ENCODE measurements at places on chromosomes 5 and 9.

- DNase-seq: no peak
Measured at GRCh38 chr9:123090198-123090896, 56.9 kb downstream of the GPR21 start.

DNA sequence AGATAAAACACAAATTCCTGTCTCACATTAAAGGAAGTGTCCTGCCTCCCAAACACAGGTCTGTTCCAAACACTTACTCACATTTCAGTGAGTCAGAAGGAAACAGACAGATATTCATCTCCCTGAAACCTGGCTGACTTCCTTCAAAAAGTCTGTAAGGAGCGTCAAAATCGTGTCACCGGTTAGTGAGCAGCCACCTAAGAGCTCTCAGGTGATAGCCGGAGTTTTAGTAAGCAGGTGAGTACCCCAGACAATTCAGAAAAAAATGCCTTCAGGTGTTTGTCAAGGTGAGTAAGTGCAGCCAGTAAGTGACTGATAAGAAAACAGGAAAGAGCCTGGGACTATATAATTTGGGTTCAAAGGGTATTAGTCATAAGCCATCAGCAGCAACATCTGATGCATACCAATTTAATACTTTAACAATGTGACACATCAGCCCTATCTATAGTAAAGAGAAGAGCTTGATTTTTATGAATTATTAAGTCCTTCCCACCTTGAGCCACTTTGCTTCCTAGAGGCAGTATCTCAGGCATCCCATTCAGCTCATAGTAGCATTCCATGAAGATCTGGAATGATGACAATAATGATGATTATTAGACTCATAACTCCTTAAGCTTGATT is 1.3 kb upstream of the ITGA2 start:
- no peak for DNase-seq

DNA sequence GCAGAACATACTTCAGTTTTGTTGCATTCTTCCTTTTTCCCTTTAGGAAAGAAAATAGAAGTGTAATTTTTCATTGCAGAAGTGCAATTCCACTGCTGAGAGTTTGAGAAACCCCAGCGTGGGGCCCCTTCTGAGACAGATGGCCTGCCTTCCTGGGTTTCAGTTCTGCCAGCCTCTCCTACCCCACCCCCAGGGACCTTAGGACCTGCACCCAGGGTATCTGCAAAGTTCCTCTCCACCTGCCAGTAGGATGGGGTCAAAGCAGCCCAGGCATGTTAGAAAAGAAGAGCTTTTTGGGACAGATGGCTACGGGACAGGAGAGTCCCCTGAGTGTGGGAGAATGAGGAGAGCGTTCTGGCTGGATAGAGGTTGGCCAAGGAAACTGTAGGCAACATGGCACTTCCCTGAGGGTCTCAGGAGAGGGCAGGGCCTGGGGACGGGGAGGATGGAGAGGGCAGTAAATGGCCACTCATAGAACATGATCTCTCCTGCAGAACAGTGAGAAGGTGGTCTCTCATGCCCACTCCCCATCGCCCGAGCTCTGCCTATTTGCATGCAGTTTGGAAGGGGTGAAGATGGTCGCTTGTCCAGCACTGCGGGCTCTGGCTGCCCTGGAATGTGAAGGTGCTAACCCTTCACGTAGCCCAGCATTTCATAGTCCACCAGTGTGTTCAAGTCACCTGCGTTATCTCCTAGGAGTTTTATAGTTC is at the start of gene TIFAB:
TIFAB (minus strand) TSS at position 31 of the 710 bp plus-strand sequence. CDS start 2,412 bp downstream, outside the sequence.
- DNase-seq: no peak

GRCh38 chr5:10685115-10685521 is 75.9 kb downstream of the DAP start:
- no peak for DNase-seq

DNA sequence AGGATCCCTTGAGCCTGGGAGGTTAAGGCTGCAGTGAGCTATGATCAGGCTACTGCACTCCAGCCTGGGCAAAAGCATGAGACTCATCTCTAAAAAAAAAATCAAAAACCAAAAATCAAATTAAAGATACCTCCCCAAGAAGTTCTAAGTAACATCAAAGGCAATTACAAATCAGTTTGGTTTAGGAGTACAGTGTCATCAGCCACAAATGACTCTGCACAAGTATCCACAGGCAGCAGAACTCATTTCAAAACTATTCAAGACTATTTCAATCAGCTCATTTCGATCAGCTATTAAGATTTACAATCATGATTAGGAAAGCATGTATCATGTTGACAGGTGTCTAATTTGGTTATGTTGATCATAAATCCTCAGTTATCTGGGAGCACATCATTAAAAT is 19.1 kb downstream of the TRMO start:
- DNase-seq: no peak

DNA sequence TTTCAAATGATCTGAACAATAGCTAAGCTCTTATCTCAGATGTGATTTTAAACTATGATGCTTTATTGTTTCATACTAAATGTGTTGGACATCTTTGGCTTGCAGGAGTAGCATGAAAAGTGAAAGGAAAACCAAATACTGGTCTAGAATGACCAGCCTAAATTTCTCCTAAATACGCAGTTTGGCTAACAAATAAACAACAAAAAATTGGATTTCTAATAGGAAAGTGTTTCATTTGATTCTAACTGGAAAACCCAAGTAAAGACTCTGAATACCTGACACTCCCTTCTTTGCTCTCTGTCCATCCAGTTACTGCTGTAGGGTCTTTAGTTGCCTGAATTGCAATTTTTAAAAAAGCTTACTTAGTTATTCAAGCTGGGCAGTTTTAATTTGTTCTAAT is 111.7 kb upstream of the ACOT12 start:
- no peak for DNase-seq

DNA sequence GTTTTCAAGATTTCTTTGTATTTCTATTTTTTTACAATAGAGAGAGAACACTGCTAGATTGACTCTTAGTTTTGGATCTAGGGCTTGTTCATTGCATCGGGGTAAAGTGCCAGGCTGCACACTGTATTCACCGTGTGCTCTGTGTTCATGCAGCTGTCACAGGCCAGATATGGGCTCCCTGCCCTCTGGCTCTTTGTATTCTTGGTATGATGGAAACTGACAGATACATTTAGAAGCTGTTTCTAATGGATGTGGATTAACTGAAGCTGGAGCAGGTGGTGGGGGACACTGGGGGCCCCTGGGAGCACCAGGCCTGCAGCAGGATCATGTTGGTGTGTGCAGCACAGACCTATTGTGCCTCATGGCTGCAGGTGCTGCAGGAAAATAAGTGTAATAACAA is 28.0 kb downstream of the SLC36A1 start:
- peak; percentile 20 for DNase-seq

DNA sequence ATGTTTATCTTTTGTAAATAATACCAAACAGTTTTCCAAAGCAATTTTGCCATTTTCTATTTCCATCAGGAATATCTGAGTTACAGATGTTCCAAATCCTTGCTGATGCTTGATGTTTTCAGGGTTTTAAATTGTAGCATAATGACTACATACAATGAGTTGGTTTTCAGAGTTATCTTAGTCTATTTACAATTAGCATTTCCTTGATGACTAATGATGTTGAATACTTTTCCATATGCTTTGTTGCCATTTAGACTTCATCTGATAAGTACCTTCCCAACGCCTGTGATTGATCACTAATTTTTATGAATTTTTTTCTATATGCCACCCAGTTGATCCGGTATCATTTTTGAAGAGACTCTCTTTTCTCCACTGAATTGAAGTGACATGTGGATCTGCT is 102.3 kb downstream of the SLC25A46 start:
- DNase-seq: no peak

DNA sequence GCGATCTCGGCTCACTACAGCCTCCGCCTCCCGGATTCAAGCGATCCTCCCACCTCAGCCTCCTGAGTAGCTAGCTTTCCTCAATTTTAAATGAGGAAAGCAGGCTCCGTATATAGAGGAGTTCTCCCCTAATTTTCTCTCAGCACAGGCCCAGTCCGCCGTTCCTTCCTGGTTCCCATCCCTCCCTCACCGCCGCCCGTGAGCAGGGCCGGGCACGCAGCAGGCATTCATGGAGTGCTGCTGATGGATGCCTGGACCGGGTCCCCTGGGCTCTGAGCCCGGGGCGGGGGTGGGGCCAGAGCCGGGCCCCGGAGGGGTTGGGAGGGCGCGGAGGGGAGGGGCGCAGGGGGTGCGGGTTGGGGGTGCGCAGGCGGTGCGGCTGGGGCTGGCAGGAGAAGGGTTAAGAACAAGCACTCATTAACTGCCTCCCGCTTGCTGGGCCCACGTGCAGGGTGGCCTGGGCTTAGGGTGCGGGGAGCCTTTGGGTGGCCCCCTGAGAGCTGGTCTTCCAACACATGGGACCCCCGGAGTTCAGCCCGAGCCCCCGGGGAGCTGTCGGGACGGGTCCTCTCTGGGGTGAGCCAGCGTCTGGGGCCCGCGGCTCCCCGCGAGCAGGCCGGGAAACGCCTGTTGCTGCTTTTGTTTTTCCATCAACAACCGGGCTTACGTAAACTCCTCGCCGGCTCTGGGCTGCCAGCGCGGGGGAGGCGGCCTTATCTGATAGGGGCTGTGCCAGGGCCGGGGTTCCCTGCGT is 33.7 kb downstream of the LHX2 start:
- no peak for DNase-seq

DNA sequence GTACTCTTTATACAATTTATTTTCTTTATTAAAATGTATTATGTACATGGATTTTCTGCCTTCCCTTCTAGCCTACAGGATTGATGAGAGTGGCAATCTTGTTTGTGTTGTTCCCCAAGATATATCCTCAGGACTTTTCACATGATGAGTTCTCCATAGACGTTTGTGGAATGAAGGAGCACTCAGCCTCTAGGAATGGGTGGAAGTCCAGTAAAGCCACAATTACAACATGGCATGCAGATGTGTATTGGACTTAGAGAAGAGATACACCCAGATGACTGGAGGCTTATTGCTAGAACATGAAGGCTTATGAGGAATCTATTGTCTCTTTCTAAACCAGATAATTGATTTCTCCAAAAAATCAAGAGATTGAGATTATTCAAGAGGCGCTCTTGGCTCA is 8.2 kb upstream of the DOCK2 start:
- DNase-seq: no peak

GRCh38 chr5:114716955-114717354 is 355.1 kb downstream of the KCNN2 start:
- DNase-seq: no peak

DNA sequence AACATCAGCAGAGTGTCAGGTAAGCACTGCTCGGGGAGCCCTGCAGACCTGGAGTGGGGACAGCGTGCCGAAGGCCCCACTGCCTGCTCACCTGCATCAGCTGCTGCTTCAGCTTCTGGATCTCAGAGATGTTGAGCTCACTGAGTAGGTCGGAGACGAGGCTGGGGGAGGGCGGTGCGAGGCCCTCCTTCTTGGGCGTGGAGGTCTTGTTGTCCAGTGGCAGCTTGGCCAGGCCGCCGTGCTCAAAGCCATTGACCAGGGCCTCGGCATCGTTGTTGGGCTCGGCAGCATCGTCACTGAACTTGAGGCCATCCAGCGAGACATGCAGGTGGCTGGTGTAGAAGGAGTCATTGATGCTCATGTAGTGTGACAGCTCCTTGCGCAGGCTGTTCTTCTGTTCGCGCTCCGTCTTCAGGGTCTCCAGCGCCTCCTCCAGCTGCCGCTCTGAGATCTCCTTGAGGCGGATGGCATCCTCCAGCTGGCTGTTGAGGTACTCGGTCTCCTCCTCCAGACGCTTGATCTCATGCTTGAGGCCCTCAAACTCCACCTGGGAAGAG is 44.3 kb downstream of the BICD2 start:
- DNase-seq: no peak

DNA sequence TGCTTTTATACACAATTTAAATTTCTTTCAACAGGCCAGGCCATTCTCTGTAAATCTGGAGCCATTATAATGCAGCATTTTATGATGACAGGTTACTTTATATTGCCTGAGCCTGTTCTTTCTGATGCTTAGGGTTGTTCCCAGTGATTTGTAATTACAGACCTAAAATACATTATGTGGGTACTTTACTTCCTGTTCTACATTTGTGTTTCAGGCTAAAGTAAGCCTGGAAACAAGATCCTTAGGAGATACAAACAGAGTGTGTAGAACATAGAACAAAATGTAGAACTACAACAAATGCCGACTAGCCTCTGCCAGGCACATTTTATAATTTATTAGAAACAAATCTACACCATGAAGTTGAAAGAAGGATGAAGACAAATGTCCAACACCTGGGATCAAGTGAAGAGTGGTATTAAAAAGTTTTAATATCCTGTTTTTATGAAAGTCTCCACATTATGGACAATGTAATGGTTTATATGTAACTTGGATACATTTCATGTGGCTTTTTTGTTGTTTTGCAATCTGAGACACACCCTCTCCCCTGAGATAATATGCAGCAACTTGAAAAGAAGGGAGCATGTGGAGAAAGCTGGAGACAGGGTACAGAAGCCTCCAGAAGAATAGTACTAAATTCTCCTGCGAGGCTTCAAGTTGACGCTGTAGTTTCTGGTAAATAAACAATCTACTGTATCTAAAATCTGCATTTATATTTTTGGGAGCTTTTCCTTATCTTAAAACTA is 46.9 kb downstream of the VCAN start:
- no peak for DNase-seq

DNA sequence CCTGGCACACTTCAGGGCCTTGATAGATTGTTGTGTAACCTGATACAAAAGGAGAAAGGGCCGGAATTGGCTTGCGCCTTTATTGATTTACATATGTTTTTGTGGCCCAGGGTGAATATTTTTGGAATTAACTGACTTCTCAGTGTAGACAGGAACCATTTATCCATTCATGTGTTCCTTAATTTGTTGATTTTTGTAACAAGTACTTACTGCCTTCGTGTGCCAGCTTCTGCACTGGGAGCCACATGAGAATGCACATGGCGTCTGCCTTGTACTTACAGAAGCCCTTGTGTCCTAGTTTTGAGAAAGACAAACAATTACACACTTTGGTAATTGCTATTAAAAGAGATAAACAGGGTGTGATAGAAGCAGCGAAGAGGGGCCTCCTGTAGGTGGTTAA is 26.4 kb downstream of the EHMT1 start:
- no peak for DNase-seq

GRCh38 chr5:91293131-91293530 is 90.0 kb downstream of the ARRDC3 start:
- no peak for DNase-seq

GRCh38 chr9:69168709-69169217 is 5.3 kb upstream of the TJP2 start:
- DNase-seq: no peak

GRCh38 chr5:147391781-147392180 is 118.1 kb downstream of the DPYSL3 start:
- DNase-seq: no peak

DNA sequence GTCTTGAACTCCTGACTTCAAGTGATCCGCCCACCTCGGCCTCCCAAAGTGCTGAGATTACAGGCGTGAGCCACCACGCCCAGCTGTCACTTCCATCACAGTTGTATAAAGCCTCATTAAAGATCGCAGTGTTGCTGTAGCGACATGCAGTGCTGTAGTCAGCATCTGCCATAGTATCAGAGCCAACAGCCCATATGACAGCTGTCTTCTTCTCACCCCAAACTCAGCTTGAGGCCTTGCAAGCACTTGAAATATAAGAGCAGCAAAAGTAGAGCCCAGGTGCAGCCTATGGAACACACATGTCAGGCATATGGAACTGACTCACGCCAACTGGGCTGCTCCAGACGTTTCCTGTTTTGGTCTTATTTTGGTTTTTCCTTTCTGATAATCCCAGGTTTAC is 167.8 kb downstream of the TRIO start:
- DNase-seq: no peak

GRCh38 chr5:124841829-124842712 is 95.6 kb upstream of the ZNF608 start:
- no peak for DNase-seq

GRCh38 chr5:143056339-143056704 is 286.1 kb downstream of the ARHGAP26 start:
- DNase-seq: no peak

- DNase-seq: no peak
Measured at GRCh38 chr9:98854266-98854665, 46.8 kb downstream of the GALNT12 start.

- peak; percentile 89 for DNase-seq
Measured at GRCh38 chr5:87411973-87412629, 629 bp downstream of the CCNH start.
